ENCODE measurements at places on chromosomes 1 and 21. TPM values are rescaled to one million over a fixed set of nuclear protein-coding genes. Genes with fewer than 3 reads are reported as not detected.

DNA sequence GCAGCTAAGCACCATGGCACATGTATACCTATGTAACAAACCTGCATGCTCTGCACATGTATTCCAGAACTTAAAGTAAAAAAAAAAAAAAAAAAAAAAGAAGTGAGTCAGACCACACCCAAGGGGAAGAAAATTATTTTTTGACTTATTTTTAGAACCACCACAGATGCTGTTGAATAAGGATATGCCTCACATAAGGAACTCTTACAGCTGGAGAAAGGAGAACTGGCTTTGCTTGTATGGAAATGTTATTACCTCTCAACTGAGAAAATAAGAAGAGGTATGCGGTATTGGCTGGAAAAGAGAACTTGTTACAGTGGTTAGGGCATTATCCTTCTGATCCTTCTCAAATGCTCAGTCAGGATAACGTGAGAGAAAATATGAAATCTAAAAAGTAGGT lies 27.5 kb upstream of the FCER1A start:
- DNase-seq, result no peak
- H3K4me1 ChIP-seq, result no peaks in the 10 kb centered on the region
- H3K27me3 ChIP-seq, result no peaks in the 10 kb centered on the region
- H3K4me3 ChIP-seq, result no peak overlapping the region

GRCh38 chr1:198959032-198959431 lies 320.2 kb downstream of the PTPRC start:
- H3K27me3 ChIP-seq, result no peaks in the 10 kb centered on the region
- no peak for DNase-seq
- no peaks in the 10 kb centered on the region for H3K4me1 ChIP-seq

GRCh38 chr21:18006691-18007090 lies 187.5 kb upstream of the C21orf91 start:
- no peaks in the 10 kb centered on the region for H3K4me1 ChIP-seq
- no peaks in the 10 kb centered on the region for H3K36me3 ChIP-seq
- H3K27me3 ChIP-seq, result no peaks in the 10 kb centered on the region

DNA sequence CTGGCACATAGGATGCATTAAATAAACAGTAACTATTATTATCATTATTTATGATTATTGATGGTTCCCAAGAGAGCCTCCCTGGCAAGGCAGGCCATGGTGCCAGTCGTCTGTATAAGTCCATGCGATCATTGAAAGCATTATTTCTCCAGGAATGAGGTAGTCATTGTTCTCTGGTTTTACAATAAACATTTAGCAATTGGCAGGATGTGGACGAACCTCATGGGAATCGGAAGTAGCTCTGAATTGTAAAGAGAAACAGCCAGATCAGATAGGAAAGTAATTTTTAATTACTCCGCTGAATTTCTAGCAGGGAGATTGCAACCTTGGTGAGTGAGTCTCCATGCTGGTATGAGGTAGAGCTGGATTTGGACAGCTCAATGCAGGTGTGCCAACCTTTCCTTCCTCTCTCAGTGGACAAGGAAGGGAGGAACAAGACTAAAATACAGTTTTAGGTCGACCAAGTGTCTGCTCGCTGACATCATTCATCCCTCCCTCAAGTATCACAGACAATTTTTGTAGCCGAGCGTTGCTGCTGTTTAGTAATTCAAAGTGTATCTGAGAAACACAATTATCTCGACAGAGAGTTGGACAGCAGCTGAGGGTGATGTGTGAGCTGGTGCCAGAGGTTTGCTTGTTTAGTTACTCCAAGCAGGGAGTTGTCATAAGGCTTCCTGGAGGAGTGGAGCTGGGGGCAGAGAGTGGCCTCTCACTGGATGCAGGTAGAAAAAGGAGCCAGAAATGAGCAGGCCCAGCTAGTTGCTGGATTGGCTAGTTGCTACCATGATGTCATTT lies 250.8 kb downstream of the KCNJ6 start:
- no peaks in the 10 kb centered on the region for H3K36me3 ChIP-seq
- no peaks in the 10 kb centered on the region for H3K4me1 ChIP-seq
- no peak for DNase-seq

GRCh38 chr21:33641352-33642026 lies at the start of gene CRYZL1:
CRYZL1 (minus strand) TSS chr21:33641741; CDS start chr21:33631551, 10,190 bp downstream.
- H3K27me3 ChIP-seq, result no peaks in the 10 kb centered on the region
- peaks cover 13% of the 10 kb centered on the region for H3K36me3 ChIP-seq

GRCh38 chr1:200226969-200227303 lies 182.9 kb downstream of the ZNF281 start:
- no peak for DNase-seq
- peaks cover 17% of the 10 kb centered on the region for H3K27me3 ChIP-seq
- no peak overlapping the region for H3K4me3 ChIP-seq
- H3K4me1 ChIP-seq, result peaks cover 16% of the 10 kb centered on the region

DNA sequence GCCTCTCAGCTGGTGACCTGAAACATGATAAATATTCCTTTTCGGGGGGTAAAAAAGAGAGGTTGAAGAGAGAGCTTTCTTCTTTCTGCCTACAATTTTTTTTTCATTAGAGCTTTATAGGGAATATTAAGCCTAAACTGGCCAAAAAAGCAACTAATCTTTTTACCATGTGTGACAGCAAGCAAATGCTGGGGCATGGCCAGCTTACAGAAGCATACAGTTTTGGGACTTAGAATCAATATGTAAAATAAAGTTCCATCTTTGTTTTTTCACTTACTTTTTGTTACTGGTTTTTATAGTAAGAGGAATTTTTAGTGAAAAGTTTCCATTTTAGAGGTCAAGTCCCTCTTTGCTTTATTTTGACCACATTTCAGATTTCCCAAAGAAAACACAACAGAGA lies 301.2 kb upstream of the DEPDC1 start:
- no peak for DNase-seq
- H3K27me3 ChIP-seq, result no peaks in the 10 kb centered on the region
- H3K27ac ChIP-seq, result no peak overlapping the region
- no peak overlapping the region for H3K4me3 ChIP-seq
- H3K36me3 ChIP-seq, result no peaks in the 10 kb centered on the region

DNA sequence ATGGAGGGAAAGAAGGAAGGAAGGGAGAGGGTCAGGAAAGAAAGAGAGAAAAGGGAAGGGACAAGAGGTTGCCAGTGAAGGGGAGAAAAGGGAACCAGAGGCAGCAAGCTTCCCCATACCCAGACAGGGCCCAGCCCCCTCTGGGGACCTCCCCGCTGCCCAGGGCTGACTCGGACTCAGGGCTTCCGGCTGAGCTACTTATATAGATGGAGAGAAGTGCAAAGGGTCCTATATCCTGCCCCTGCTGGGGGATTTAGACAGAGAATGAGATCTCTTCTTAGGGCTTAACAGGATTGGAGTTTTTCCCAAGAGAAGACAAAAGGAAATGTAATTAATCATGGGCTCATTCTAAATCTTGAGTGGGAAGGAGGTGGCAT lies at the start of gene ETV3L:
Gene ETV3L (minus strand): TSS at position 176 of the 377 bp plus-strand sequence. CDS start 285 bp downstream, outside the sequence.
- H3K4me3 ChIP-seq, result no peak within 1 kb of the TSS
- no peak within 1 kb of the TSS for H3K27ac ChIP-seq
- peaks cover 11% of the 10 kb centered on the region for H3K27me3 ChIP-seq
- peaks cover 9% of the 10 kb centered on the region for H3K4me1 ChIP-seq
- no peak for DNase-seq
- no peaks in the 10 kb centered on the region for H3K36me3 ChIP-seq

FCRL2 gene
- not detected for total RNA-seq

DNA sequence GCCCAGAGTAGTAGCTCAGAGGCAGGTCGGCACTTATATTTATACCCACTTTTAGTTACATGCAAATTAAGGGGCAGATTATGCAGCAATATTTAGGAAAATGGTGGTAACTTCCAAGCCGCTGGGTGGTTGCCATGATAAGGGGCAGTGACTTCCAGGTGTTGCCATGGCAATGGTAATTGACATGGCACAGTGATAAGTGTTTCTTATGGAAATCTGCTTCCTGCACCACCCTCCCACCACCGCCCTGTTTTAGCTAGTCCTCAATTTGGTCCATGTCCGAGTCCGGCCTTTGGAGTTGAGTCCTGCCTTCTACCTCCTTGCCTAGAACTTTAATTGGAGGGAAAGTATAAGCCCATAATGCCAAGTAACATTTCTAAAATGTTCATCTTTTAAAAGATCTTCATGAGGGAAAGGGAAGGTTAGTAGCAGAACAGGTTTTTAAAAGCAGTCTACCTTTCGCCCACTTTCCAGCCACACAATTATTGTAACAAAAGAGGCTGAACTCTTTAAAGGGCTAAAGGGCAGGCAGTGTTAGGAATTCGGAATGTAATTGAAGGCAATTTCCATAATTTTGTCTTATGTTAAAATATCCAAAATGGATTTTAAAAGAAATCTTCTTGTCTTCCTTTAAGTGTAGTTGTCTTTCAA lies 21.7 kb downstream of the ZBTB8B start:
- H3K36me3 ChIP-seq, result peaks cover 12% of the 10 kb centered on the region
- DNase-seq, result no peak
- peak overlapping the region; percentile 47 for H3K4me3 ChIP-seq

LY9 gene
- not detected for total RNA-seq

GRCh38 chr1:26911399-26912146 lies 2.2 kb downstream of the NR0B2 start:
- H3K4me3 ChIP-seq, result peak overlapping the region; percentile 44
- no peaks in the 10 kb centered on the region for H3K4me1 ChIP-seq
- no peak for DNase-seq
- no peaks in the 10 kb centered on the region for H3K36me3 ChIP-seq
- no peak overlapping the region for H3K27ac ChIP-seq
- peaks cover 7% of the 10 kb centered on the region for H3K27me3 ChIP-seq

SLC9C2 gene
- not detected for total RNA-seq

RORC gene
- not detected for total RNA-seq

GRCh38 chr21:44024257-44024656 lies 12.1 kb downstream of the TRAPPC10 start:
- DNase-seq, result no peak
- H3K27ac ChIP-seq, result no peak overlapping the region

DNA sequence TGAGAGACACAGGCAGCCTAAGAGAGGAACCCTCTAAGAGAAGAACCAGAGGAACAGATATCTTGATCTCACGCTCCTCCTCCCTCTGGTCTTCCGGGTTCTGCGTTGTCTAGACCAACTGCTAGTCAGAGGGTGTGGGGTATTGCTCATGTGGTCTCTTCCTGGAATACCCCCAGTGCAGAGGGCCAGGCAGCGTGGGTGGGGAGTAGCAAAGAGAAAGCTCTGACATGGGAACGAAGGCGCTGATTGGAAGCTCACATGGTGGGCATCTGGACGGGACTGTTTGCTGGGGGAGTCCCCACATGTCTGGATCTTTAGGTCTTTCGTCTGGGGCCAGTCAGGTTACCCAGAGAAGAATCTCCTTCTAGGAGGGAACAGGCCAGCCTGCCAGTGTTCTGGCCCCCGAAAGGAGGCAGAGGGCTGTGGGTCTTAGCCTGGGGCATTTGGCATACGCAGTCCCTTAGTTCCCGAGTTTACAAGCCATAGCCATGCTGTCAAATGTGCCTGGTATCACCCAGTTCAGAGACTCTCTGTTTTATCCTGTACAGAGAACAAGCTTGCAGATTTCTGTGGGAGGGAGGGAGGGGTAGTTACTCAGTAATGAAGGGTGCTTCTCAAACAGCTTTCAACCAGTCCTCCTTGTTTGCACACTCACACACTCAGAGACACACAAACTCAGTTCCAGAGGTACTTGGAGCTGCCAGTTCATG lies 18.3 kb upstream of the IL6R start:
- no peak overlapping the region for H3K4me3 ChIP-seq
- no peak overlapping the region for H3K27ac ChIP-seq
- H3K36me3 ChIP-seq, result no peaks in the 10 kb centered on the region
- H3K27me3 ChIP-seq, result peaks cover 3% of the 10 kb centered on the region
- DNase-seq, result no peak

DNA sequence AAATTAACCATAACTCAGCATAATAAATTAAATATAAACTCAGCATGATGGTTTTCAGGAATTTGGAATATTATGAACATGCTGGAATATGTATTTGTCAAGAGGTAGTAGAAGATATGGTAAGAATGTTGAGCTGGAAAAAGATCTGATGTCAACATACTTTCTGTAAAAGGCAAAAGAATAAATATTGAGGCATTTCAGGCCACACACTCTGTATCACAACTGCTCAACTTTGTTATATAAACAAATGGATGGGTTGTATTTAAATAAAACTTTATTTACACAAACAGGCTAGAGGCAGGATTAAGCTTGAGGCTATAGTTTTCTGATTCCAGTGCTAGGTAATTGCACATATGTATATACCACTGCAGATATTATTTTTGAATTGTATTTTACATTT lies 1409.4 kb downstream of the MRPL39 start:
- no peak overlapping the region for H3K4me3 ChIP-seq
- H3K36me3 ChIP-seq, result no peaks in the 10 kb centered on the region
- H3K4me1 ChIP-seq, result no peaks in the 10 kb centered on the region
- H3K27me3 ChIP-seq, result no peaks in the 10 kb centered on the region
- DNase-seq, result no peak

DNA sequence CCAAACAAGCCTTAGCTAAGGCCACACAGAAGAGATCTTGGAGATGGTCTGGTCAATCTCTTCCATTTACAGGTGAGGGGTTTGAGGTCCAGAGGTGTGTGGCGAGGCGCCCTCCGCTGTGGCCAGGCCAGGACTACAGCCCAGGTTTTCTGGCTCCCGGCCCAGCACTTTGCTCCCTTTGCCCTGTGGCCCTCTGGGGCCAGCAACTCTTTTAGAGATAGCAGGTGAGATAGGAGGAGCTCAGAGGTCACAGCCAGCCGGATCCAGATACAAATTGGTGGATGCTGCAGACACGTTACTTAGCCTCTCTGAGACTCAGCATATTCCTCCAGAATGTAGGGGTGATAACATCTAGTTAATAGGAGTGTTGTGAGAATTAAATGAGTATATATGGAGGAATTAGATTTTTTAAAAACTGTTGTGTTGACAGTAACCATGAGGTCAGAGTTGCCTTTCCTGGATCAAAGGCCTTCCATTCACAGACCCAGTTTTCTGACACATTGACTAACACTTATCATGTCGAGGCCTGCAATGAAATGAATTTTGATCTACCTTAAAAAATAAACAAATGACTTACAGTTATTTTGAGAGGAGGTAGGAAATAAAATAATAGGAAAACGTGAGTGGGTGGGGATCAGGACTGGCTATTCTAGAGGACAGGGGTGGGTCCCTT lies 16.6 kb downstream of the TEX35 start:
- DNase-seq, result no peak
- H3K27ac ChIP-seq, result peak overlapping the region; percentile 79
- peaks cover 16% of the 10 kb centered on the region for H3K4me1 ChIP-seq
- H3K4me3 ChIP-seq, result no peak overlapping the region

- no peak overlapping the region for H3K4me3 ChIP-seq
- H3K27ac ChIP-seq, result no peak overlapping the region
- peaks cover 17% of the 10 kb centered on the region for H3K36me3 ChIP-seq
- DNase-seq, result no peak
- no peaks in the 10 kb centered on the region for H3K4me1 ChIP-seq
- H3K27me3 ChIP-seq, result no peaks in the 10 kb centered on the region
These were observed 1530.1 kb upstream of the TPTE start for GRCh38 chr21:8991088-8991907.

Measured in type B pancreatic cell (in vitro differentiated cells).